NCI-H1048 (cell line): ENCODE measurements at places on chromosomes 2 and 18.

DNA sequence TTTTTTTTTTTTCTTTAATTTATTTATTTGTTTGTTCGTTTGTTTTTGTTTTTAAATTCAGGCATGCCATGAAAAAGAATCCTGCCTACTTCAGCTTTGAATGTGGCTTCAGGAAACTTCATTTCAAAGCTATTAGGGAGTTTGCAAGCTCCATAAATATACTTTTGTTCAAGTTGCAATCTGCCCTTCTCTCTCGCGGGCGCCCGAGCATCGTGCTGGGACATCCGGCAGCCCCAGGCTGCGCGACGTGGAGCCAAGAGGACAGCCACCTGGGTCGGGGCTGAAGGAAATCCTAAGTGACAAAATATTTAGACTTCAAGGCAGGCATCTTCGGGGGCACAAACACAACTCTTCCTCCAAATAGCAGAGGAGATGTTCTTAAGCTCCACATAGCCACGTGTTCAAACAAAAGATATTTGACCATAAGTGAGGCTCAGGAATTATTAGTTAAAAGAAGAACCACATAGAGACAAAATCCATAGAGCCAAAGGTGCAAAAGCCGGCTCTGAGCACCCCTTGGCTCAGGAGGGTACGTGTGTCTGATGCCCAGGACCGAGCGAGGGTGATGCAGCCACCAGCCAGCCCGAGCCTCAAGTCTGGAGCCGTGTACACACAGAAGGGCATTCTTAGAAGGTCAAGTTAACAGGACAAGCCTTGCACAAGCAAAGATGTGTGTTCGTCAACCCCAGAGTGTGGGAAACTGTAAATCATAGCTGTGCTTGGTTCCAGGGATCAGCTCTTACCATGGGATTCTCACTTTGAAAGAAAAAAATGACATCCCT, 256.5 kb upstream of the SALL3 start:
- DNase-seq: no peak

DNA sequence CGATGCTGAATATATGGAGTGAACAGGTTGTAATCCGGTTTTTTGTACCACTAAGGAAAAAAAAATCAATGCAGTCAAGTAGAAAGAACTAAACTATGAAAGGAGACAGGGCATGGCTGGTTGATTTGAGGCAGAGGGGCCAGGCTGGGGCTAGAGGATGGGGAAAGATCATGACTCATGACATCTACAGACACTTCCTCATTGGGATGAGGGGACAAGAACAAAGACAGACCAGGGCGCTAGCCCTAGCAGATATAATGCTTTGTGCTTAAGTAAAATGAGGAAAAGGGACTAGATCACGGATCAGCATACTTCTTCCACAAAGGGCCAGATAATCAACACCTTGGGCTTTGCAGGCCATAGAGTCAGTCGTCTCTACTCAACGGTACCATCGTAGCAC, 55.8 kb downstream of the ST6GAL2 start:
- DNase-seq: no peak

- DNase-seq: no peak
Measured at GRCh38 chr2:156687126-156687525, 250.9 kb downstream of the GPD2 start.

GRCh38 chr2:138637061-138637460, 135.5 kb downstream of the SPOPL start:
- DNase-seq: no peak

- no peak for DNase-seq
Measured at GRCh38 chr2:85053802-85054201, 79.4 kb upstream of the TCF7L1 start.

DNA sequence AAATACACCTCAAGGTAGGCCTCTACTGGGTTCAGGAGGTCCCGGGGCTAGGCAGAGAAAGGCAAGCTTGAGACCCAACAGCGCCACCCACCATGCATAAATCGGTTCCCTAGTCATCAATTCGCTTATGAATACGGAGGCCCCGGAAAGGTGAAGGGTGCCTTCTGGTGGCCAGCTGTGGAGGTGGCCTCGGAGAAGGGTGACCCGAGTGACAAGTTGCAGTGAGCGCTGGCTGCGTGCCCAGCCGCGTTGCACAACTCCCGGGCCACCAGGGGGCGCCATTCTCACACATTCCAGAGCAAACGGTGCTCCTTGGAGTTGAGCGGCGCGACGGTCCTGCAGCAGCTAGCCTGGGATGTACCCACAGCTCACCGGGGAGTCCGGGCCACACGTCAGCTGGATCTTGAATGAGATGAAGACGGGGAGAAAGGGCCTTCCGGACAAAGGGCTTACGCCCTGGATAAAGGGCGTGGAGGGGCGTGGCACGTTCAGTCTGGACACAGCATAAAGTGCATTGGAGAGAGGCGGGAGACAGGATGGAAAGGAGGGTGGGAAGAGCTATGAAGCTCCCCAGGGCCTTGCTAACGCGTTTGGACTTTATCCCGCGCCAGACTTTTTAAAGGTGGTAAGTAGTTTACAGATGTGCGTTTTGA, 20.4 kb downstream of the TMSB10 start:
- peak; percentile 87 for DNase-seq

- no peak for DNase-seq
Measured at GRCh38 chr2:20578895-20579825, 71.7 kb downstream of the HS1BP3 start.

DNA sequence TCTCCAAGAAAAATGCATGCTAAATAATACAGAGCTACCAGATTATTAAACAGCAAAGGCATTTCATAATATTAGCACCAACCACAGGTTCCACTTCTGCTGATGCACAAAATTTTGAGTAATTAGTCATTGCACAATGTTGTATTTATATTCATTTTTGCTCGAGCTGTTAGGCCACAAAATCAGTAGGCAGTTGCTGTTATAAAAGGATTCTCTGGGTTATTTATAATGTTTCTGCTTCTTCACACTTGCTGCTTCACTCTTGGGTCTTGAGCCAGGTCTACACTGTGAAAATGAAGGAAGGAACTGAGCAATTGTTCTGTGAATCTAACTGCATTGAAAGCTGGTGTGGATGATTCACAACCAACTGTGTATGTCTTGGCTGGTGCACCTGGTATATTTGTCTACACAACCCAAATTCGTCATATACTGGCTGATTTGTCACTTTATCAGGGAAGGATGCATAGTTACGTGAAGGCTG, 38.3 kb downstream of the MRPL33 start:
- DNase-seq: no peak

- no peak for DNase-seq
Measured at GRCh38 chr2:226403369-226403768, 396.3 kb downstream of the IRS1 start.

DNA sequence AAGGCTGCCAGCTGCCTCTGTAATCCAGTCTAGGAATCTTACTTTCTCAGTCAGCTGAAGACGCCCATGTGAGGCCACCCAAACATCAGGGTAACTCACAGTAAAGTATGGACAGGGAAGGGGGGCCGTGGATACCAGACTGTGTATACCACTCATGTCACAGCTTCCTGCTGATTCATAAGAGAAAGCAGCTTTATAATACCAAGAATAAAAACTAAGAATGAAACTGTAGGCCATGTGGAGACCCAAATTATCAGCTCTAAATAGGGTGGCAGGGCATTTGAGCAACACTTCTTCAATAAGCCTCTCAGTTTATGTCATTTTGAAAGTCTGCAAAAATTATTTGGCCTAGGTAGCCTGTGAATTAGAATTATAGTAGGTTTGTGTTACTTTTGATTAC, 115.0 kb upstream of the CDCA7 start:
- no peak for DNase-seq

DNA sequence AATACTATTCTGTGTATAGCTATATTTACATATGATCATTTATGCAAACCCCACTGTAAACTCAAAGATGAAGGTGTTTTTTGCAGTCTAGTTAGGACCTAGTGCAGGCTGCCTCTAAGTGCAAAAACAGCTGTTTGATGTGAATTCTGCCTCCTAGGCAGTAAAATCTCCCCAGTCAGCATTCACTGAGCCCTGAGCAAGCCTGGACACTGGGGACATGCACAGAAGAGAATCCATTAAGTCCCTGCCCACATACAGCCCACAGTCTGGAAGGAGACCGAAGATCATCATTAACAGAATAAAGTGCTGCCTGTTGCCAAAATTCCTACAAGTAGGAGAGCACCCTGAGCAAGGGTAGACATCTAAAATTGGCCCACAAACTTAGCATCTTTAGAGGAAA, 14.4 kb upstream of the BIN1 start:
- no peak for DNase-seq

GRCh38 chr2:1742681-1743395, 1.5 kb downstream of the PXDN start:
- no peak for DNase-seq

- no peak for DNase-seq
Measured at GRCh38 chr2:83233326-83233725, 1225.8 kb downstream of the SUCLG1 start.

DNA sequence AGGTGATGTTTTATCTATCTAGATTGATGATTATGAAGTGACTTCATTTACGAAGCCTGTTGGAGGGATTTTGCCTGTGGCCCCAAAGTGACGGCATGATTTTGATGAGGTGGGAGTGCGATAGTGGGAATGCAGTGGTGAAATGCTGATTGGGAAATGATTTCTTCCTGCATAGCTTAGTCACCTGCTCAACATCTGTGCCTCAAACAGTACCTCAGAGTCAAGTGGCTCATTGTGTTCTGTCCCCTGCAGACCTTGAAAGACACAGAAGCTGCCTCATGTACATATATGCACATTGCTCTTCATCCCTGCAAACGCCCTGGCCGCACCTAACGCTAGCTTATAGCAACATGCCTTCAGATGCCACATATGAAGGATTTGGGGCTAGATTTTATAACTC, 201.2 kb downstream of the TPGS2 start:
- DNase-seq: no peak

DNA sequence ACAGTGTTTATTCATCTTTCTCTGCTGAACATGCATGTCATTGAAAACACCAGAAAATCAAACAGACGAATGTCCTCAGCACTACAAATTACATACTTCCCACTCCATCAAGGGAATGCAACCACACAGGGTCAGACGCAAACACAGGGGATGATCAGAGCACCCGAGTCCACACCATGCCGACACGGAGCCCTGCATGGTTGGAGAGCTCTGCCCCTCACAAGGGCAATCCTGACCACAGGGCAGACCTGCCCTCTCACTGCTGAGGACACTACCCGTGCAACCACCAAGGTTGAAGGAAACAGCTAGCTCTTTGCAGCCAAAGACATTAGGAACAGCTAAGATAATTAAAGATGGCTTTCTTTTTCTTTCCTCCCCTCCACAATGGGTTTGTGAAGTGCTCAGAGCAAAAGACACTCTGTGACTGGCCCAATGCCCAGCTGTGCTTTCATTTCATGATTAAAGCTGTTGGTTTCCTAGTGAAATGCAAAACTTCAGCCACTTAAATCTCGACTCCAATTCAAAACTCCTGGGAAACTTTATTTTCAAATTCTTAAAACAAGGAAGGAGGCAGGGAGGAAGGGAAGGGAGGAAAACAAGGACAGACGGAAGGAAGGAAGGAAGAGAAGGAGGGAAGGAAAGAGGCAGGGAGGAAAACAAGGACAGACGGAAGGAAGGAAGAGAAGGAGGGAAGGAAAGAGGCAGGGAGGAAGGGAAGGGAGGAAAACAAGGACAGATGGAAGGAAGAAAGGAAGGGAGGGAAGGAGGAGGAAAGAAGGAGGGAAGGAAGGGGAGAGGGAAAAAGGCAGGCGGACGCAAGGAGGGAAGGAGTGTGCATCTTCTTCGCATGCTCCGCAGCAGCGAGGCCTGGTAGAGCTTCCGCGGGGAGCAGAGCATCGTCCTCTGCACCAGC, 65.8 kb downstream of the NDUFA10 start:
- no peak for DNase-seq

DNA sequence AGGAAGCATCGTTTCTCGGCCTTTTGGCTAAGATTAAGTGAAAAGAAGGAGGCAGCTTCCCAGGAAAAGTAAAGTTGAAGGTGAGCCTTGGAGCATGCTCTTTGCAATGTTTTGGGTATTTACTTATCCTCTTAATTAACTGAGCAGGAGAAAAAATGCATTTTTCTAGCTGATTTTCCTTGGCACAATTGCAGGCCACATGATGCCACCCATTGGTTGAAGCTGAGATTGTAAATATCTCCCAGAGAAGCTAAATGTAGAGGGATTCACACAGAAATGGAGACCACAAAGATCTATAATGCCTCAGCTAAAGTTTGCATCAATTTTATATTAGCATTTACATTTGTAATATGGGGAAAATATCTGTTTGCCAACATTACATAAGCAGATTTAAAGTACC, 294.1 kb downstream of the KCNS3 start:
- DNase-seq: no peak

DNA sequence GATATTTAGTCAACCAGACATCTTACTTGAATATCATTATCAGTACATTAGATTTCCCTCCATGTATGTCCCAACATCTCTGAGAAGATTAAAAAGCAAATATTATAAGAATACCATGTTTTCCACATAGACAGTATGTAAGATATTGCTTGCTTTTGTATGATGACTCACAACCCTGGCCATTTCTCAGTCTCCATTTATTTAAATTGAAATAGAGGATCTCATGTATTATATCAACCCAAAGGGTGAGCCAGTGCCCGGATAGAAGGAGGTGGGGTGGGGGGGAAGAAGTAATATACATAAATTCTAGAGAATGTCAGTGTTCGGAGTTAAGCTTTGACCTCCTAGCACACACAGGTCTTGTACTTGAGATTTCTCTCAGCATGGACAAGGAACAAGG, 109.6 kb downstream of the KYNU start:
- no peak for DNase-seq

GRCh38 chr2:28949617-28950305, 31.3 kb upstream of the TOGARAM2 start:
- DNase-seq: no peak

GRCh38 chr18:23956483-23956882, 58.1 kb upstream of the TTC39C start:
- DNase-seq: no peak

GRCh38 chr2:172836347-172836821, 100.7 kb downstream of the RAPGEF4 start:
- no peak for DNase-seq

DNA sequence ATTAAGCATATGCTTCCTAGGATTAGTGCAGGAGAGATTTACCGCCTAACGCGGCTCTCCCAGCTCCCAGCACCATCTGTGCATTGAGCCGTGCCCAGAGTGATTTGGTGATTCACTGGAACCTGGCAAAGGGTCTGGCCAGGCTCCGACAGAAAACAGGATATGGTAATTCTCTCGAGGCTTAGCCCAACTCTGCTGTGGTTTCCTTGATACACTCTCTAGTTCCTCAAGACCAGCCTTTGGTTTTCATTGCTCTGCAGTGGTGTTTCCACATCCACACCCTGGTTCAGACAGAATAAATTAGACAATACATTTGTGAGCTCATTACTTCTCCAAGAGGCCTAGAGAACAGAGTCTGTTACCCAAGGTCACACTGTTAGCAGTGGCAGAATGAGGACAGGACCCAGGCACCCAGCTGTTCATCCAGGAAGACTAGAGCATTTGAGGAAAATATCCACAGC, 23.0 kb upstream of the SMAD2 start:
- DNase-seq: no peak

GRCh38 chr18:79664525-79665125, 15.0 kb upstream of the CTDP1 start:
- no peak for DNase-seq

DNA sequence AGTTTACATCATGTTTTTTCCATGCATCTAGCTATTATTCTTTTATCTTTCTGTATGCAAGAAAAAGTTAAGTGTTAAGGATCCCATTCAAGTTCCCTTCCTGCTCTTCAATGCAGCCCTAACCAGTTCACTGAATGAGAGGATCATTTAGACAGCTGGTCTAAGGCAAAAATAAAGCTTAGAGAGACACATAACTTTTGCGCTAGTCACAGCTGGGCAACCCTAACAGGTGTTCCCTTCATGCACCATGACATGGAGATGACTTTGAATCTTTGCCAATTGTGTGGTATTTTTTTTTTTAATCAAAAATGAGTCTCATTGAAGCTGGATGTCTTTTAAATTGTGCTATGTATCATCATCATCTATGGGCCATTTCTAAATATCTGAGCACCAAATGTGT, 393.8 kb upstream of the CYRIA start:
- no peak for DNase-seq
